Activated T-cell treated with anti-CD3 and anti-CD28 coated beads, Interleukin-2, amount 50 U/mL, for 72 hours (primary cell): ENCODE measurements at places on chromosomes 5 and 9.

DNA sequence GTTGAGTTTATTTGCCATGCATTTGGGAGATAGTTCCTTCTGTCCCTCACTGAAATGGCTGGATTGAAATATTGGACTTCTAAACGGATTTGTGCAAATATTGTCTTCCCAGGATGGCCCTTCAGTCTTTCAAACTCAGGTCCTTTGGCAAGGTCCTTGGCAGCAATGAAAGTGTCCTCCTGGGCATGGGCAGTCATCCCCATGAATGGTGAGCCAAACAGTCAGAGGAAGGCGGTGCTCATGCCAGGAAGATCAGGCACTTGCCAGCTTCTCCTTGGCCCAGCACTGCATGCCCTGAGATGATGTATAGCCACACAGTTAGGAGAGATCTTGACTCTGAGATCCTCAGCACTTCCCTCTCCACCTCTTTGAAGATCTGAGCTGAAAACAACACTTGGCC, 221.4 kb upstream of the KLF4 start:
- DNase-seq: no peak

DNA sequence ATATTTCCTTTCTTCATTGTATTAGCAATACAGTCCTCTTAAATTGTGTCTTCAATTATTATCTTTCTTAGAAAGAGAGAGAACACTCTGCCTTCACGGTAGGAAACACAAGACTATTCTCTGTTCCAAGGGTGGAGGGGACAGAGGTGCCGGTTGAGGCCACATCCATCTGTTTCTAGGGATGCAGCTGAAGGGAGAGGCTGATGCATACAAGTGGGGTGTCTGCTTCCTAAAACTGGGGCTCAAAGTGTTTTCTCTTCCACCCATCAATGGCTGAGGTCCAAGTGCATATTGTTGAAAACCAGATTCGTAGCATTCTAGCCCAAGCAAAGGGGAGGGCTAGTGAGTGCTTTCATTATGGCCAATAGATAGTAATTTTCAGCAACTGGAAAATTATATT, 9.5 kb downstream of the IRX2 start:
- DNase-seq: no peak

DNA sequence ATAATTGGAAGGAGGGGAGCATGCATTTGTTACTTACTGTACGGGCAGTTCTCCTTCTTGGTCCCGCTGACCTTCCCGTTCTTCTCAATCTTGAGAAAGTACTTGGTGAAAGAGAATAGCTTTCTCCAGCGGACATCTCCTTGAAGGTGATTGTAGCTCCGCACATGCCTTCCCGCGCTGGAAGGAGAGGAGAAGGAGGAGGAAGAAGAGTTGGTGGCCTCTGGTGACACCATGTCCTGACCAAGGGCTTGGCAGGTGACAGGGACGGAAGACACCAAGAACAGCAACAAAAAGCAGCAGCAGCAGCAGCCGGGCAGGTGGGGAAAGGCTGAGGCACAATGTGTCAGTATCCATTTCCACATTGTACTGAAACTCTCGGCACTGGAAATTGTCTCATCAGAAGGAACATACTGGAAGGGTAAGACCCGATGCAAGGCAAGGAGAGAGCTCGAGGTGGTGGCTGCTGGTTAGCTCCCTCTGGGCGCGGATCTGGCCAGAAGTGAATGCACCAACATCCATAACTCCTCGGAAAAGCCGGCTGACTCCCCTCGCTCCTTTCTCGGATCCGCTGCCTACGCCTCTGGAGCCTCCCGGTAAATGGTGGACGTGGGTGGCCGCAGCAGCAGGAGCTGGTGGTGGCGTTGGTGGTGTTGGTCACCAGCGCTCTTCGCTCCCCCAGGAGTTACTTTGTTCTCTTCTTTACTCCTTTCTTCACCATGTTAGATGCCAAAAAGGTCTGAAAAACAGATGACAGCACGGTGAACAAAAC, 715 bp downstream of the FGF10 start:
- DNase-seq: no peak

DNA sequence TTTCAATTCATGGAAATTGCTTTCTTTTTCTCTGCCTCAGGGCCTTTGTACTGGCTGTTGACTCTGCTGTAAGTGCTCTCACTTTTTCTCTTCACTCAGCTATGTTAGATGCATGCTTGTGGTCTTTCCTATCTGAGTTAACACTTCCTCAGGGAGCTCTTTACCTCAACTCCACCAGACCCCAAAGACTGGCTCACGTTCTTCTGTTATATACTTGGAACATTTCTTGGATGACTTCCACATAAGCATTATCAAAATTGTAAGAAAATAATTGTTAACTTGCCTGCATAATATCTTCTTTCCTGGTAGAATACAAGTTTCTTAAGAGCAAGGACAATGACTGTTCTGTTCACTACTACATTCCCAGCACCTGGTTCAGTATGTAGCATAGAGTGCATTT, 455.9 kb downstream of the EBF1 start:
- no peak for DNase-seq

DNA sequence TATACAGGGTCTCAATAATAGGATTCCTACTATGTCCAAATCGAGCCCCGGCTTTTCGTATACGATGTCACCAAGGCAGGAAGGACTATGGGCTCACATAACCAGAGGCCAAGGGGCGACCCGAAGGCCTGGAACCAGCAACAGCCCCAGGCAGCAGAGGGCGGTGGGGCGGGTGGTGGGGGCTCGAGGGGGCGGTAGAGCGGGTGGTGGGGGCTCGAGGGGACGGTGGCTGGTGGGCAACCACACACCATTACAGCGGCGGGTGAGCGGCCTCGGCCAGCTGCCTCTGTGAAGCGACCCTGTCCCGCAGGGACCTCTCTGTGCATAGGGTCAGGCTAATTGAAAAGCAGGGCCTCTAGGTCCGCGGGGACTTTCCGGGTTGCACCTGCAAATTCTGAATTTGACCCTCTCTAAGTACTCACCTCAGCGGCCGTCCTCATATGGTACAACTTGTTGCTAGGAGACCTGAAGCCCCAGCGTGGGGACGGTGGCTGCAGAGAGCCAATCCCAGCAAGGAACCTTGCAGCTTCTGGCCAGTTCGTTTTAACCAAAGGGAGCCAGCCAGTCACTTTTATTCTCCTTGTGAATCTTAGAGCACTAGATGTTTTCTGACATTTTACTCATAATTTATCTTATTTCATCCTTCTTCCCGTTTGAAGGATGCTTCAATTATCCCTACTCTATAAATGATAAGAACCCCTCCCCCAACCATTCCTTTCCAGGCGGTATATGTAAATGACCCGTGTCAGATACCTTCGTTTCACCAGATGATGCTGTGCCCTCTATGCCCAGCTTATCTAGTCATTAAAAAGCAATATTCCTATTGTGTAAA, at the start of gene NME5:
Gene NME5, minus strand, starts transcription at position 480 of the 832 bp plus-strand sequence. CDS start 648 bp downstream, outside the sequence.
- peak; percentile 25 for DNase-seq

- no peak for DNase-seq
These were observed 27.0 kb upstream of the TMOD1 start for GRCh38 chr9:97474372-97474925.
